ENCODE measurements at places on chromosomes 12 and 14.
A peak's percentile ranks its signal among the peaks of the same experiment; 100 is the strongest.

GRCh38 chr12:104738331-104738730 lies 219.8 kb downstream of the SLC41A2 start:
- no peak for DNase-seq

DNA sequence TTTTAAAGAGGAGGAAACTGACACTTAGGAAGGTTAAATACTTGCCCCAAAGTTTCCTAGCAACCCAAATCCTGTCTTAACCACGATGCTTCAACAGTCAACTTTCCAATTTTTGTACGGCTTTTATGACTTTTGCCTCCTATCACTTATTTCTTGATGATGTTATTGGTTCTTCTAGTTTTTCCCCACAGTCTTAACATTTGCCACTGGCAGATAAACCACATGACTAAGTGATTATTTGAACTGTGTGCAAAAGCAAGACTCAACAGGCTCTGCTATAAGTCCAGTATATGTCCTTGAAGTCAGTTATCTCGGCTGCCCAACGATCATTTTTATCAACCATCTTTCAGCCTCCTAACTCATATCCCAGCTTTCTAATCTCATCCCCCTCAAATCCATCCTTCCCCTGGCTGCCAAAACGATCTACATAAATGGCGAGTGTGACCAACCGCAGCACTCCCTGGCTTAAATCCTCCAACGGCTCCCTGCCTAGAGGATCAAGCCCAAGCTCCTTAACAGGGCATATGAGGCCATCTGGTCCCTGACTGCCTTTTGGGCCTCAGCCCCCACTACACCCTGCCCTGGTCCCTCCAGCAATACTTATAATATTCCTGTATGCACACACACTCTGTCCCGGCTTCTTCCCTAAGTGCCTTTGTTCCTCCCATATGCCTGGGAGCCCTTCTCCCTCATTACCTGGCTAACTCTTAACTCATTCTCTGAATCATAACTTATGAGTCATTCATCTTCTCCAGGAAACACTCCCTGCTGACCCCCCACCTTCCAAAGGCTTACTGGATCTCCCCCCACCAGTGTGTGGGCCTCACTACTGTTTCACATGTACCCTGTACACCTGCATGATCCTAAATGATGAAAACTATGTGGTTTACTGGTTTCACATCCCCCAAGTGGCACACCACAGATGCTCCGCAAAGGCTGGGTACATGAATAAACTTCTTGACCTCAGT lies 8.8 kb downstream of the VPS37B start:
- no peak for DNase-seq

- DNase-seq: no peak
These were observed 319.9 kb downstream of the AEBP2 start for GRCh38 chr12:19759227-19759626.

DNA sequence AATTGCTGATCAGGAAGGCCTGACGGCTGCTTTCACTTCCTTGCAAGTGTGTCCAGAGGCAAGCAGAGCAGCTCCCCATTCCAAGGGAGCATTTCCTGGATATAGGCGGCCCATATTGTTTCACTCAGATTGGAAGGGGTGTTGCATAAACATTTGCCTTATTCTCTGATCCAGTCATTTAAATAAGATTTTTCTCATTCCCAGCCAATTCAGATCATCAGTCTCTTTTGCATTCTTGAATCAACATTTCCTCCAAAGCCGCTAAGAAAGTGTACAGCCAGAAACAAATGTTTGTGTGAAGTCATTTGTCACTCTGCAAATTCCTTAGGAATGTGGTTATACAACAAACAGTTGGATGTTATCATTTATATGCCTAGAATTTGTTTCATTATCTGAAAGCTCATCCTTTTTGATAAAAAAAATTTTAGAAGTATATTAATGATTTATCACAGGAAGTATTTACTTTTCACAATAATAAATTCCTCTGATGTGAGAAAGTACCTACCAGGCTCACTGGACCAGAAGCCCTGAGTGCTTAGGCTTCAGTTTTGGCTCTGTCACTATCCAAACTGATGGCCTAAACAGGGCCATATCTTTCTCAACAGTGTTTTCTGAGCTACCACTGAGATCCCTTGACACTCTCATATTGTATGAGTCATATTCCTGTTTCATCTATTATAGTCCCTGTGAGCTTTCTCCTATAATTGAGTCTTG lies 379.6 kb downstream of the CCDC91 start:
- DNase-seq: no peak

GRCh38 chr12:51746416-51746815 lies 102.1 kb downstream of the FIGNL2 start:
- no peak for DNase-seq

DNA sequence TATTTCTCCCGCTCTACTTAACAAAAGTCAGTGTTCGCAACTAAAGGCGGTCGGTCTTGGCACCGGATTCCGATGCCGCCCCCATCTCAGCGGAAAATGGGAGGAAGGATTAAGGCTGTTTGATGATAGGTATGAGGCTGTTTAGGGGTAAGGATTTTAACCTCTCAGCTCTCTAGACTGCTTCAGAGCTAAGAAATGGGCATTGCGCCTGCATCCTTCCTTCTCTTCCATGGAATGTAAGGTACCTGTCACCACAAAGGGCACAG lies 1.4 kb downstream of the COCH start:
- DNase-seq: no peak

- peak; percentile 10 for DNase-seq
These were observed 1.3 kb upstream of the NCOR2 start for GRCh38 chr12:124568431-124569374.

DNA sequence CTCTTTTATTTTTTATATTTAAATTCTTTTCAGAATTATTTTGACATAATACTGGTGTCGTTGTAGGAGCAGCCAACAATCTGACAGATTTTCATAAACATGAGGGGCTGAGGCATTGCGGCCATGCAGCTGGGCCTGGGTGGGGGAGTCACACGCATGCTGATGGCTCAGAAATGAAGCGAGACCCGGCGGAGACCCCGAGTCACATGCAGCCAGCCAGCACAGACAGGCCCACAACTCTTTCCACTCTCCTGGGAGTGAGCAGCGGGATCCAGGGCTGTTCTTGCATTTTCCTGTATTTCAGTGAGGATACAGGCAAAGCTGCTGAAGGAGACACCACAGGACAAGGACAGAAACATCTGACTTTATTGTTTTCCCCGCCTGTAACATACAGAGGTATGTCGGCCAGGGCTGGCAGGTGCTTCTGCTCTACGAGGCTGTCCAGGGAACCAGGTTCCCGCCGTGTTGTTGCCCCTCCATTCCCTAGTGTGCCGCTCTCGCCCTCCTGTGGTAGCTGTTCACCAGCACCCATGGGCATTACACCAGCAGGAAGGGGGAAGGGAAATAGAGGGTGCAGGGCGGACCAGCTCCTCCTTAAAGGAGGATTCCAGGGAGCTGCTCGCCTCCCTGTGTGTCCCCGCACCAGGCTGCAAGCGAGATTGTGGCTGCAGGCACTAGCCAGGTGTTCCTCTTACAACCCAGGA lies 30.5 kb downstream of the FZD10 start:
- no peak for DNase-seq

- no peak for DNase-seq
These were observed 8.7 kb upstream of the ADCK1 start for GRCh38 chr14:77791225-77791600.

- no peak for DNase-seq
These were observed 23.7 kb upstream of the PARP11 start for GRCh38 chr12:3896801-3897351.

- no peak for DNase-seq
These were observed 27.8 kb upstream of the SLC38A2 start for GRCh38 chr12:46400406-46400805.

DNA sequence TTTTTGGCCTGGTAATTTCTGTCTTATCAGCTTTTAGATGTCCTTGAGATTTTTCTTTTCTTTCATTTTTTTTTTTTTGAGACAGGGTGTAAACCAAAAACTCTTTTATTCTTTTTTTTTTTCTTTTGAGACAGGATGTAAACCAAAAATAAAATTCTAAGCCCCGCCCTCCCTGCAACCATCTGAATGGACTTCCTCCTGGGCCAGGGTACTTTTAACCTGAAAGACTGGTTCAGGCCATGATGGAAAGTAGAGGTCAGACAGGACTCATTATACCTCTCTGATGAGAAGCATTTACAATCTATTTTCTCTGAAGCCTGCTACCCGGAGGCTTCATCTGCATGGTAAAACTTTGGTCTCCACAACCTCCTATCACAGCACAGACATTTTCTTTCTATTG lies 33.5 kb upstream of the TCL1B start:
- no peak for DNase-seq

GRCh38 chr12:132325733-132326130 lies 3.7 kb downstream of the GALNT9 start:
- no peak for DNase-seq

DNA sequence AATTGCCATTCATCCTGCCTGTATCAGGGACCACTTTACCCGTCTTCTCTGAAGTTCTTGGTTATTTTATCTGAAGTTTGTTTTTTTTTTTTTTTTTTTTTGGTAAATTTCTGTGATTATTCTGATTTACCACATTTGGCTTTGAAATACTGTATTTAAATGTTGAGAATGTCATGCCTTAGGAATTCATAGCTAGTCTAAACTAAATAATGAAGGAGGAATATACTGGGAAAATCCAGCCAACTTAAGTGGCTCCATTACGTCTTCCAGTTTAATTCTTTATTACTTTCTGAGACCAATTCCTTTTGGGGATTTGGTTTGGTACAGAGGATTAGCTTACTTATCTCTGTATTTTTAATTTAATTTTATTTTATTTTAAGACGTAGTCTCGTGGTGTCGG lies 60.3 kb upstream of the KCNMB4 start:
- DNase-seq: no peak

DNA sequence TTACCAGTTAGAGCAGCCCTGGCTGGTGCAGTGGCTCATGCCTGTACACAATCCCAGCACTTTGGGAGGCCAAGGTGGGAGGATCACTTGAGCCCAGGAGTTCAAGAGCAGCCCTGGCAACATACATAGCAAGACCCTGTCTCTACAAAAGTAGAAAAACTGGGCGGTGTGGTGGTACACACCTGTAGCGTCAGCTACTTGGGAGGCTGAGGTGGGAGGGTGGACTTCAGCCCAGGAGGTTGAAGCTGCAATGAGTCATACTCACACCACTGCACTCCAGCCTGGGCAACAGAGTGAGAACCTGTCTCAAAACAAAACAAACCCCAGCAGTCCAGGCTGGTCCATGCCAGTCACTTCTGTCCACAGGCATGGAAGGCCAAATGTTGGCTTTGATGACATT lies 7.4 kb downstream of the COX14 start:
- DNase-seq: no peak

DNA sequence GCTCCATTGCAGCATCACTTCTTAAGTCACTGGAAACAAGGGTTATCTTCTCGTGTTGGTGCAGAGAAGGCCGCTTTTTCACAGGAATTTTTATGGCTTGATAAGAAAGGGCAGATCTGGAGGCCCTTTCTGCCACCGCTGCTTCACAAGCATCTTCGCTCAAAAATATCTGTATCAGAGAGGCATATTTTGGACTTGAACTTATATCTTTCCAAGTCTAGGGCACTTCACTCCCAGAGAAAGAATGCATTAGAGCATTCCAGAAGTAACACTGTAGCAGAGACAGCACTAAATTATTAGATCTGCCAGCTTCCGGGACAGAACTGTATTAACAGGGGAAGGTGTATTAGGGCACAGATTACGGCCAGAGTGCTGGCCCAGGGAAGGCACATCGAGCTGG lies 151.7 kb upstream of the AMIGO2 start:
- no peak for DNase-seq

DNA sequence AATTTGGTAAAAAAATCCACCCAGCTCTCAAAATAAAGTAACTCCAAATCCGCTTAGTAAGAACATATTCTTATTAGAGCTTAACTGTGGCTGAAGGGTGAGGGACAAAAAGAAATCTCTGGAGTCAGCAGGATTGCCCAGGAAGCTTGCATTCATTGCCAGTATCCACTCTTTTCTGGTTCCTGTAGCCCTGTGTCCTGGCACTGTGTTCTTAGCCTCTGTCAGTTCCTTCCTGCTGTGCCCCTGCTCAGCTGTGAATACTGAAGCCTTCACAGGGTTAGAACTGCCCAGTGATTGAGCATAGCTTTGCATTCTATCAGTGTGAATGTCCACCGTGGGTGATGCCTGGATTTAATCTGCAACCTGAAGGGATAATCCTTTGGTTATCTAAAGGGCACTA lies 266.9 kb upstream of the PELI2 start:
- no peak for DNase-seq

DNA sequence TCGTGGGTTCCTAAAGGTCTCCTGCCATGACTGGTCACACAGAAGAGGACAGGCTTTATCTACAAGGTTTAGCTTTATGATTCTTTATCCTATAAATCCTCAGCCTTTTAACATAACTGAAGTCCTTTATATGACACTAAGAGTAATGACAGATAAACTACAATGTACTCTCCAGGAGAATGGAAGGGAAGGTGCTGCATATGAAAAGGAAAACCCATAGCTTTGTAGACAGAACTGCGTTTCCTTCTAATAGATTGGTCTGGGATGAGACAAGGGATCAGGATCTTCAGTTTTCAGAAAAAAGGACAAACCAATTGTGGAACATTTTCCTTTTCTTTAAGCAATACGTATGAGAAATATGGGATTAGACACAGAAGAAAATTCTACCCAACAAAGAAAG lies 201.1 kb upstream of the NPAS3 start:
- DNase-seq: no peak

GRCh38 chr14:83184531-83184930 lies 1650.9 kb upstream of the SEL1L start:
- no peak for DNase-seq

DNA sequence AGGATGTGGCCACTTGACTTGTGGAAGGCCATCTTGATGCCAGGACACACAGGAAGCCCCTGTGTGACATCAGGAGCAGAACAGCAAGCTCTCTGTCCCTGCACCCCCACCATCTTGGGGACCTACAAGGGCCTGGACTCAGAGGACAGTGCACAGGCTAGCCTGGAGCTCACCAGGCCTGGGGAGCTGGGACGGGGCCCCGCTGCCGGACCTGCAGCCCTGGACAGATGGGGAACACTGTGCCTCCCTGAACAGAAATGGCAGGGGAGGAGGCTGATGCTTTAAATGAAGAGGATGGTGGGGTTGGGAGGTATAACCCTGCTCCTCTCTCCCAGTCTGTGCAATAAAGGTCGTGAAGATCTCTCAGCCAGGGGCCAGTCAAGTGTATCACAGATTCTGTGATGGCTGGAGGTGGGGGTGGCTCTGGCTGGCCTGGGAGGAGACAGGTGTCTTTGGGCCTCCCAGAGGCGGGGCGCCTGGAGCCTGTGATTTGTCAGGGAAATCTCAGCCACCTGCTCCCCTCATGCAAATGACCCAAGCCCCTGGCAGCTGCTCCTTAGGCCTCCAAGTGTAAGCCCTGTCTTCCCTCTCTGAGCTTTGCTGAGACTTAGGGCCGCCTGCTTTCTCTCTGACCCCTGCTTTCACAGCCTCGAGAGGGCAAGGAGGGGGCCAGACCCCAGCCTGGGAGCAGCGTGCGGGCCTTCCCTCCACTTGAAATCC lies 1.1 kb upstream of the GNB3 start:
- DNase-seq: no peak

DNA sequence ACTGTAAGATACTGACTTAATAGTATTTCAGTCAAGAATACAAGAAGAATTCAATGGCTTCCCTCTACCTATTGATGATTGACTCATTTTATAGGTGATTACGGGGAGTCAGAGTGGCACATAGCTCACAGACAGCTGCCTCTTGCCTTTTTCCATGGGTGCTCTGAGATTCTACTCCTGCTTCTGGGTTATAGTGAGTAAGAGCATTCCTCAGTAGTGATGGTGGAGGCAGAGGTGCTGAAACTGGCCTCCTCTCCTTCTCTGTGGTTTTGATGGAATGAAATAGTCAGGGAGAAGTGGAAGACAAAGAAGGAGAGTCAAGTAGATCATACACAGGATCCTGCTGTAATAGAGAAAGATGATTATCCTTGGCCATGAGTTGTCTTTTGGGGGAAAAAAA lies 438.2 kb upstream of the FAR2 start:
- no peak for DNase-seq

GRCh38 chr14:53354336-53354735 lies 201.2 kb upstream of the DDHD1 start:
- DNase-seq: no peak

Data from activated CD4-positive, alpha-beta T cell treated with anti-CD3 and anti-CD28 coated beads, Interleukin-2, amount 50 U/mL, for 24 hours (primary cell).